Airway epithelial cell (primary cell): ENCODE measurements at places on chromosomes 3 and 15. TPM values are rescaled to one million over a fixed set of nuclear protein-coding genes. Genes with fewer than 3 reads are reported as not detected.

MCTP2 gene
- total RNA-seq: 11.6 and 21.2 TPM in 2 replicates

DISP2 gene
- total RNA-seq: under 0.01 and 0.14 TPM in 2 replicates

CHRNA3 gene
- total RNA-seq: 0.09 TPM in 1 of 2 replicates, not detected in the other

BTLA gene
- total RNA-seq: not detected in 2 replicates

CKMT1B gene
- total RNA-seq: 86.0 and 112 TPM in 2 replicates
